H1 (cell line): ENCODE measurements at places on chromosomes 5 and 9. TPM values are rescaled to one million over a fixed set of nuclear protein-coding genes. Genes with fewer than 3 reads are reported as not detected.

DNA sequence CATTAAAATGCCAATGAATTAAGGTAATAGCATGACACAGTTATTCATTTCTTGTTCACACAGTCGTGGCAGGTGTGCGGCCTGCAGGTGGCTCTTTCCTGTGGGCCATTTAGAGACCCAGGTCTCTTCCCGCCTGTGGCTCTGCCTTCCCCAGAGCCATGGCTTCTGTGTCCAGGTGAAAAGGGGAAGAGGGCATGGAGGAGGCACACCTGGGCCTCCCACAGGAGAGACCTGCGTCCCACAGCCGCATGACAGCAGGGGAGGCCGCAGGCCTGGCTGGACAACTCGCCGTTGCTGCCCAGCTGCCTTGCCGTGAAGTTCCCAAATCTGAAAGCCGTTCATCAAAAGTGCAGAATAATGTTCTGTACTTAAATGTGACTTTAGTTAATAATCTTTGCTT is 14.4 kb upstream of the PLEKHG4B start:
- H3K36me3 ChIP-seq = no peaks in the 10 kb centered on the region
- H3K27me3 ChIP-seq = no peaks in the 10 kb centered on the region; the same call in 1 of the 2 replicates
- no peak overlapping the region for H3K27ac ChIP-seq
- H3K4me3 ChIP-seq = no peak overlapping the region
- no peak for DNase-seq

The MLANA gene
- total RNA-seq = not detected in 2 replicates

GRCh38 chr5:178487911-178488600 is 102.1 kb downstream of the COL23A1 start:
- DNase-seq = no peak
- H3K36me3 ChIP-seq = no peaks in the 10 kb centered on the region
- H3K27me3 ChIP-seq = no peaks in the 10 kb centered on the region; the same call in 1 of the 2 replicates

The PRRX2 gene
- total RNA-seq = 5.8 and 7.1 TPM in 2 replicates

The RXFP3 gene
- 0.15 TPM in 1 of 2 replicates, not detected in the other for total RNA-seq

DNA sequence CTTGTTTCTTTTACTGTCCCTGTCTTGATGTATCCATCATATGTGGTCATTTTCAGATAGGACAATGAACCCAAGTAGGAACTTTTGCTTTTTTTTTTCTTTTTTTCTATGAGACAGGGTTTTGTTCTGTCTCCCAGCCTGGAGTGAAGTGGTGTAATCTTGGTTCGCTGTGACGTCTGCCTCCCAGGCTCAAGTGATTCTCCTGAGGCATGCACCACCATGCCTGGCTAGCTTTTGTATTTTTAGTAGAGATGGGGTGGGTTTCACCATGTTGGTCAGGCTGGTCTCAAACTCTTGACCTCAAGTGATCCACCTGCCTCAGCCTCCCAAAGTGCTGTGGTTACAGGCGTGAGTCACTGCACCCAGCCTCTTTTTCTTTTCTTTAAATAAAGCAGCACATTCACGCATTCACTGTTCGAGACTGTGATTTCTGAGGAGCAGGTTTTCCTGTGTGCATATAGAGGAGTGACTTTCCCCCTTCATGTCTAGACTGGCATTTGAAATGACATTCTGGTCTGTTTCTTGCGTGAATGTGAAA is 448.5 kb downstream of the KDM4C start:
- no peak overlapping the region for H3K4me3 ChIP-seq
- no peaks in the 10 kb centered on the region for H3K36me3 ChIP-seq
- no peaks in the 10 kb centered on the region for H3K27me3 ChIP-seq
- H3K4me1 ChIP-seq = peaks cover 6% of the 10 kb centered on the region; the same call in 1 of the 2 replicates
- DNase-seq = no peak

GRCh38 chr5:105274079-105274478 is 1711.5 kb upstream of the NUDT12 start:
- no peak overlapping the region for H3K4me3 ChIP-seq
- no peaks in the 10 kb centered on the region for H3K4me1 ChIP-seq
- H3K36me3 ChIP-seq = no peaks in the 10 kb centered on the region
- no peaks in the 10 kb centered on the region for H3K27me3 ChIP-seq
- DNase-seq = no peak
- no peak overlapping the region for H3K27ac ChIP-seq

- no peaks in the 10 kb centered on the region for H3K4me1 ChIP-seq
- H3K4me3 ChIP-seq = no peak overlapping the region
- DNase-seq = no peak
- no peaks in the 10 kb centered on the region for H3K27me3 ChIP-seq
Measured at GRCh38 chr5:179967489-179967888, 59.8 kb upstream of the TBC1D9B start.

- no peaks in the 10 kb centered on the region for H3K36me3 ChIP-seq
- no peak overlapping the region for H3K4me3 ChIP-seq
- no peak overlapping the region for H3K27ac ChIP-seq
- H3K4me1 ChIP-seq = no peaks in the 10 kb centered on the region
- no peaks in the 10 kb centered on the region for H3K27me3 ChIP-seq
Measured at GRCh38 chr9:18849890-18850677, 182.9 kb downstream of the SAXO1 start.

- no peak for DNase-seq
- no peak overlapping the region for H3K27ac ChIP-seq
- H3K4me1 ChIP-seq = no peaks in the 10 kb centered on the region
- no peaks in the 10 kb centered on the region for H3K36me3 ChIP-seq
Measured at GRCh38 chr9:83425240-83425639, 113.0 kb downstream of the FRMD3 start.

The TMEM38B gene
- 12.4 and 17.5 TPM in 2 replicates for total RNA-seq

- H3K4me3 ChIP-seq = no peak overlapping the region
- H3K27ac ChIP-seq = no peak overlapping the region
- DNase-seq = peak; percentile 52
- no peaks in the 10 kb centered on the region for H3K27me3 ChIP-seq
- peaks cover 5% of the 10 kb centered on the region for H3K4me1 ChIP-seq
- H3K36me3 ChIP-seq = no peaks in the 10 kb centered on the region
Measured at GRCh38 chr9:88280816-88281382, 107.3 kb upstream of the SPIN1 start.

The IFNK gene
- not detected in 2 replicates for total RNA-seq

The NMUR2 gene
- total RNA-seq = not detected in 2 replicates

DNA sequence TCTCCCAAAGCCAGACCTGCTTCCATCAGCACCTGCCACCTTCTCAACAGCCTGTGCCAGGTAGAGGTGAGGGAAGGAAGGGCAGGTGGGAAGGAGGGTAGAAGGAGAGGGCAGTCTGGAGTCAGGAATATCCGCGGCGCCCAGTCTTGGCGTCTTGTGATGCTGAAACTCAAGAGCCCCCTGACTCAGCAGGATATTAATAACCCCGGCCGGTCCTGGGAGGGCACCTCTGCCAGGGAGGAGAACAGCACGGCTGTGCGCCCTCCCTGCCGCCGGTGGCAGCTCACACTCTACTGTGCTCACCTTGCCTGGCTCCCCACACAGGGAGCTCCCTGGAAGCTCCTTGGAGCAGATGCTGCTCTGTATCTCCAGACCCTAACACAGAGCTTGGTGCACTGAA is 11.6 kb upstream of the NTNG2 start:
- no peak overlapping the region for H3K4me3 ChIP-seq
- no peaks in the 10 kb centered on the region for H3K27me3 ChIP-seq
- no peak for DNase-seq

The CCL27 gene
- total RNA-seq = not detected in 2 replicates

- DNase-seq = no peak
- H3K27me3 ChIP-seq = no peaks in the 10 kb centered on the region
- peaks cover 7% of the 10 kb centered on the region for H3K4me1 ChIP-seq
Measured at GRCh38 chr5:176659860-176660461, 12.7 kb downstream of the TSPAN17 start.

DNA sequence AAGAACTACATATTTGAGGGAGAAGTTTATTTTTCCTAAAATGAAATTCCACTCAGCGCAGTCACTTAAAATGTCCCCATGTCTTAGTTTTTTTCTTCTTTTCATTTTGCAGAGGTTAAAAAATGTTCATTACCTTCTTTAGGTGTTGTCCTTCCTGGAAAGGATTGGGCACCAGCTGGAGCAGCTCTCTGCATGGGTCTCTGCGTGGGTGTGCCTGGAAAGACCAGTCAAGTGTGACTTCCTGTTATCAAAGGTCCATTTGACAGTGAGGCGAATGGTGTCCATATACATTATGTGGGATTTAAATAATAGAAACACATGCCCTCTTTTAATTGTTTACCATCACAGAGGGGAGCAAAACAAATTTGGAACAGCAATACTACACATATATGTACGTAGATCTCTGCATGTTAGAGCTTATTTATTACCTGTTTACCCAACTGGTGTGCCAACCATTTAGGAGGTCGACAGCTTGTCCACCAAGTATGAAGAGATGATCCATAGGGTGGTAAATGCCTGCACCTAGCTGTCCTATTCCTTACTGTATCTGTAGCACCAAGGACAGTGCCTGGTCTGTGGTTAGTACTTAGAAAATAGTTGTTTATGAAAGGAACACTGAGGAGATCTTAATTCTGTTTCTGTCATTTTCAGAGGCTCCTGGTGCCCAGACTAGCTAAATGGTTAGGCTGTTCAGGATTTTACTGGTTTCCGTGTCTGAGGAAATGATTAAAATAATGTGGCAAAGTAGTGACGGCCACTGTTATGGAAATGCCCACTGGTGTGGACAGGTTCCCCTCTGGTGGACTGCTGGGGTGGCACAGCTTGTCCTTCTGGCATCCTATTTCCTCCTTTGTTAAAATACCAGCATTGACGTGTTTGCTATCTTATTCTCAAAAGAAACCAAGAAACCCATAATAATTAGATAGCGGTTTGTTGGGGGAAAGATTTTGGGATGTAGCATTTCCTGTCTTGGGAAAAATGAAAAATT is 200.4 kb downstream of the MAST4 start:
- no peaks in the 10 kb centered on the region for H3K4me1 ChIP-seq
- DNase-seq = no peak
- no peak overlapping the region for H3K27ac ChIP-seq
- H3K27me3 ChIP-seq = no peaks in the 10 kb centered on the region

The DPP7 gene
- 21.2 and 21.5 TPM in 2 replicates for total RNA-seq

GRCh38 chr9:135060461-135061116 is 26.9 kb upstream of the OLFM1 start:
- no peak overlapping the region for H3K27ac ChIP-seq
- no peaks in the 10 kb centered on the region for H3K36me3 ChIP-seq
- H3K4me3 ChIP-seq = no peak overlapping the region
- DNase-seq = no peak

DNA sequence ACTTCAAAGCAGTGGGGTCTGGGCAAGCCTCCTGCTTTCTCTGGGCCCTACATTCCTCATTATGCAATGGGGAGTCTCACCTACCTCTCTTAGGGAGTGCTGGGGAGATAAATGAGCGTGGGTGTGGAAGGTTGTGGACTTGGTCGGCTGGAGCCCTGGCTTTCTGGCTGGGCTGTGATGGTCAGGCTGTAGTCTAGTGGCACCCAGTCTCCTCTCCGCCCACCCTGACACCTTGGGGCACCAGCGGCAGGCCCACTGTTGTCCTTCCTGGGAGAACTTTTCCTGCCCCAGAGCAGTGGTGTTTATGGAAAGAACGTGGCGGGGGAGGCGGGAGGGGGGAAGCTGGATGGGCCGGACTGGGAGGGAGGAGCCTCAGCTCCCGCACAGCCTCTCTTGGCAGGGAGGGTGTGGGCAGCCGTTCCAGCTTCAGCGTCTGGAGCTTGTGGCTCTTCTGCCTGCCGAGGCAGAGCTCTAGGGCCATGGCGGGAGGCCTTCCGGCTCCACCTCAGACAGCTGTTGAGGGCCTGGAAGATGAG is 4.1 kb downstream of the PTGS1 start:
- H3K4me3 ChIP-seq = peak overlapping the region; percentile 19
- H3K27ac ChIP-seq = no peak overlapping the region
- H3K36me3 ChIP-seq = no peaks in the 10 kb centered on the region
- peaks cover 27% of the 10 kb centered on the region for H3K27me3 ChIP-seq
- peaks cover 17% of the 10 kb centered on the region for H3K4me1 ChIP-seq
- DNase-seq = no peak

GRCh38 chr9:108477529-108478006 is 378.2 kb downstream of the ACTL7B start:
- H3K4me3 ChIP-seq = no peak overlapping the region
- no peaks in the 10 kb centered on the region for H3K27me3 ChIP-seq
- no peaks in the 10 kb centered on the region for H3K36me3 ChIP-seq
- H3K27ac ChIP-seq = no peak overlapping the region
- no peaks in the 10 kb centered on the region for H3K4me1 ChIP-seq

DNA sequence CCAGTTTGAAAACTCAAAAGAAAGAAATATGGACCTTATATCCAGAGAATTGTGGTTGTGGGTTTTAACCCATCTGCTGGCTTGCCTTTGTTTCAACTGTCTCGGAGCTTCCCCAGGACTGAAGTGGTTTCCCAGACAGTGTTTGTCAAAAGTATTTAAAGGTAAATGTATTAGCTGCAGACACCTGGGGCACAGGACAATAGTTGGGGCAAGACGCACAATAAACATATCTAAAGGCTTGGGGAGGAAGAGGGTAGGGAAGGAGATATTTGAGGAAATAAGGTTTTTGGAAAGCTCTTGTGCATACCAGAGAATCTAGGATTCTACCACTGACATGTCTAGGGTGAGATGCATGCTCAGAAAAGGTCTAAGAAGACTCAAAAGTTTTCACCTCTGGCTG is 99.0 kb downstream of the ADAMTS2 start:
- H3K27ac ChIP-seq = no peak overlapping the region
- no peaks in the 10 kb centered on the region for H3K36me3 ChIP-seq
- no peak for DNase-seq
- peak overlapping the region; percentile 28; the same call in 1 of the 2 replicates for H3K4me3 ChIP-seq
- H3K4me1 ChIP-seq = peaks cover 4% of the 10 kb centered on the region

The RGS7BP gene
- 2.3 TPM in 2 replicates for total RNA-seq

DNA sequence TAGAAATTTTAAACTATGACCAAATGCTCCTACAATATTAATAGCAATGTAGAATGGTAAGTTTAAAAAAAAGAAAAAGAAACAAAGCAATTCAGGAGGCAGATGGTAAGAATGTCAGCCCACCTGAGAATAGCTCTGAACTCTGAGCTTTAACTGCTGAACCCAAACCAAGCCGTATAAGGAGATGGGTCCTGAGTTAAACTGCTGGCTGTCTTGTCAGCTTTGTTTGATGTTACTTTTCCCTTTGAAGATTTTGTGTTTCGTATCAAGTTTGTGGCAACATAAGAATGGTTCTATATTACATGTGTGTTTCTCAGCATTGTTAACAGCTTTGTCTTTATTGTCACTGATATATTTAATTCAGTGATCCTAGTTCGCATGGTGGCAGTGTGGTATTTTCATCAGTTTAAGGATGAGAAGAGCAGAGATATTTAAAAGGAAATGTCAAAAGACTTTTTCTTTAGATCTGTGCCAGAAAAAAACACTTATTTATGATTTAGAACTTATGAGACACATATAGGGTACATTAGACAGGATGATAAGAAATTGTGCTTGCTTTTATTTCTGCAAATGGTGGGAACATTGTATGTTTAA is 390.1 kb downstream of the CCDC171 start:
- no peaks in the 10 kb centered on the region for H3K4me1 ChIP-seq
- no peaks in the 10 kb centered on the region for H3K27me3 ChIP-seq
- no peak overlapping the region for H3K27ac ChIP-seq
- no peak overlapping the region for H3K4me3 ChIP-seq
- no peak for DNase-seq

DNA sequence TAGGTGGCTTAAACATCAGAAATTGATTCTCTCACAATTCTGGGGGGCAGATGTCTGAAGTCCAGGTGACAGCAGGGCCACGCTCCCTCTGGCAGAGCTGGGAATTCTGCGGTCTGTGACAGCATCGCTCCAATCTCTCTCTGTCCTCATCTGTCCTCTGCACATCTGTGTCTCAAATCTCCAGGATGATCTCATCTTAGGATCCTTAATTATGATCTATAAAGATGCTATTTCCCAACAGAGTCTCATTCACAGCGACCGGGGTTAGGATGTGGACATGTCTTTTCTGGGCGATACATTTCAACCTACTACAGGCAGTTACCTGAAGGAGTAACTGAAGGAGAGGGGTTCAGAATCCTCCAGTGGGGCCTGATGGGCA is 31.4 kb downstream of the ANKRD33B start:
- H3K4me1 ChIP-seq = no peaks in the 10 kb centered on the region
- H3K27me3 ChIP-seq = no peaks in the 10 kb centered on the region
- H3K4me3 ChIP-seq = no peak overlapping the region
- no peak for DNase-seq
